ENCODE measurements at places on chromosomes 6 and 20. TPM values are rescaled to one million over a fixed set of nuclear protein-coding genes. Genes with fewer than 3 reads are reported as not detected.

The HLA-DQA1 gene
- total RNA-seq = 21.5 TPM

The SUMO4 gene
- 9.6 TPM for total RNA-seq

The GDAP1L1 gene
- total RNA-seq = not detected

The HLA-DQB1 gene
- total RNA-seq = 7.0 TPM

The SCUBE3 gene
- total RNA-seq = not detected

The PHACTR1 gene
- total RNA-seq = 0.11 TPM

The TAAR2 gene
- not detected for total RNA-seq

The SALL4 gene
- total RNA-seq = 0.09 TPM

The IRAK1BP1 gene
- 3.7 TPM for total RNA-seq

The EPHA7 gene
- not detected for total RNA-seq

The C20orf141 gene
- total RNA-seq = not detected

The MACROD2 gene
- not detected for total RNA-seq

The TRAPPC3L gene
- not detected for total RNA-seq

The NECAB3 gene
- total RNA-seq = 34.1 TPM

The NPEPL1 gene
- total RNA-seq = 26.0 TPM

The MAP7 gene
- total RNA-seq = 0.75 TPM

The RSPH9 gene
- total RNA-seq = 0.11 TPM

The BPIFB4 gene
- not detected for total RNA-seq

Measured in T-helper 2 cell treated with Interferon-gamma antibody and Interleukin-4, amounts not matched to agents 100 ng/mL and 5 ng/mL, for 36 hours (primary cell).